Naive thymus-derived CD8-positive, alpha-beta T cell (primary cell): ENCODE measurements at places on chromosomes 7 and 10.

DNA sequence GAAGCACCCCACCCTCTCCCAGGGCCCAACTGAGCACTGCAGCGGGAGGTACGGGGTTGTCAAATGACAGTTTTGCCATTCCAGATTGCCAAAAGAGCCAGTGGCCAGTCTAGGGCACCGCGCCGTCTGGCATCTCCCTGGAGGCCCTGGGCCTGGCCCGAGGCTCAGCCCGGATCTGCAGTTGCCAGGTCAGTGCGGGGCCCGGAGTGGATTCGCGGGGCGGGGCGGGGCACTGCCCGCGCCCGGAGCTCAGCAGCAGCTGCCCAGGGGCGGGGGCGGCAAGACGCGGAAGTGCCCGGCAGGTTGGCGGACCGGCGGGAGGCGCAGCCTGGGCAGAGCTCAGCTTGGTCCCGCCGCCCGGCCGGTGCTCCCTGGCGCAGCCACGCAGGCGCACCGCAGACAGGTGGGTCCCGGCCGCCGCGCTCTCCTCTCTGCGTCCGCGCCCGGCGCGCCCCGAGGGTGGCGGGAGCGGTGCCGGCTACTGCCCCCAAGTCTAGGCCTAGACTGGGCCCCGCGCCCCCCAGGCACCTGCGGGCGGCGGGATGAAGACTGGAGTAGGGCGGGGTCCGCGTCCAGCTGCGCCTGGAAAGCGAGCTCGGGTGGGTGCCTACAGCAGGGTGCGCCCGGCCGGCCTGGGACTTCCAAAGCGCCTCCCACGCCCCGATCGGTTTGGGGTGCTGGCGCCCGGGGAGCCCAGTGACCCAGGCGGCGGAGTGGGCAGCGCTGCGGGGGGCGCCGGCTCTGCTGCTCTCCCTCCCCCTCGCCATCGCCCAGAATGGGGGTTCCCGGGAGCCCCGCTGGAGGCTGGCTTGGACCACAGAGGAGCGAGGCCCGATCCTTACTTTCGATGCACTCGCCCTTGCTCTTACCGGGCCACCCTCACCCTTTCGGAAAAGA, at the start of gene IRF5:
Gene IRF5, plus strand, starts transcription at position 281 of the 897 bp plus-strand sequence. CDS start 4,155 bp downstream, outside the sequence.
- no peak for DNase-seq

DNA sequence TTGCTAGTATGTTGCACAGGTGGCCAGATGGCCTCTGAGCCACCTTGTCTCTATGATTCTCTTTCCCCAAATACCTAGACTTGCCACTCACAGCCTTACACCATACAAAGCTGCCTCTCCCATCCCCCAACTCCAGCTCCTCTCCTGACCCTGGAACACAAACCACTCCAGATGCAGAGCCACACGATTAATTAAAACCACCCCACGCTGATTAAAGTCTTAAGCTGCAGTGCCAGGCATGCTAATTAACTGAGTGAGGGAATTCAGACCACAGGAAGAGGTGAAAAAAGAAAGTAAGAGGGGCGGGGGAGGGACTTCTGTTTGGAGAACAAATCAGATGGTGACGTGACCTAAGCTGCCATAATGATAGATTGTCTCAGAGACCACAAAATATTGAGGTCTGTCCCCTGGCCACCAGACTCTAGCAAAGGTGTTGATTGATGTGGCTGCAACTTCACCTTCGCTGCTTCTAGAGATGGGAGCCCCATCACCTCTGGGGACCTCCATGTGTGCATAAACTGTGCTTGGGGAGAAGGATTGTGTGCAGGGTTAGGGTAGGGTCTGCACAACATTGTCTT, 331.3 kb downstream of the PLXNA4 start:
- no peak for DNase-seq

DNA sequence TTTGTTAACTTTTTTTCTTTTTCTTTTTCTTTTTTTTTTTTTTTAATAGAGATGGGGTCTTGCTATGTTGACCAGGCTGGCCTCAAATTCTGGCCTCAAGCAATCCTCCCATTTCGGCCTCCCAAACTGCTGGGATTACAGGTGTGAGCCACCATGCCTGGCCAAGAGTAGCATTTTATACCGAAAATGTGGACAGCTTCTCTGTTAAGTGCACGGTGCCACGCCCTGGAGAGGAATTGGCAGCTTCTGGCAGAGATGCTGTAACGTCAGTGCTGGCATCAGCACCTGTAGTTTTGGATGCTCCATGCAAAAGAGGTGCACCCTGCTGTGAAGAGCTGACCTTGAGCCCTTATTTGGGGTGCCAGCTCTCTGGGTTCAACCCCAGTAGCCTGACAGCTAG, 18.2 kb downstream of the IL15RA start:
- DNase-seq, result no peak

GRCh38 chr7:29734246-29734731, 72.0 kb upstream of the WIPF3 start:
- no peak for DNase-seq

- DNase-seq, result no peak
These were observed 165.7 kb downstream of the PARD3 start for GRCh38 chr10:34649385-34649784.
